Activated CD8-positive, alpha-beta memory T cell treated with anti-CD3 and anti-CD28 coated beads for 1 hour (primary cell): ENCODE measurements at places on chromosomes 3 and 15.
A peak's percentile ranks its signal among the peaks of the same experiment; 100 is the strongest.

- no peak for DNase-seq
Observed at GRCh38 chr3:181458857-181459256, 252.9 kb upstream of the SOX2 start.

DNA sequence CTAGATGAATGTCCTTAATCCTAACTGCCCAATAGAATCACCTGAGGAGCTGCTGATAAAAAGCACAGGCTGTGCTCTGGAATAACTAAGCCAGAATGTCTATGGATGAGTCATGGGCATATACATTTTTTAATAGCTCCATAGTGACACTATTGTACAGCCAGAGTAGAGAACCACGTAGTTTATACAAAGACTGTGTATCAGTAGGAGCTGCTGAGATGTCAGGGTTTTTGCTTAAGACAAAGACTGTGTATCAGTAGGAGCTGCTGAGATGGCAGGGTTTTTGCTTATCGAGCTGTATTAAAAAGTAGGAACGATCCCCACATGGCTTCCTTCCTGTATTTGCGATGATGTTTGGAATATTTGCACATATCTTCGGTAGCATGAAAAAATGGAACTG is 137.4 kb downstream of the SV2B start:
- DNase-seq, result no peak

DNA sequence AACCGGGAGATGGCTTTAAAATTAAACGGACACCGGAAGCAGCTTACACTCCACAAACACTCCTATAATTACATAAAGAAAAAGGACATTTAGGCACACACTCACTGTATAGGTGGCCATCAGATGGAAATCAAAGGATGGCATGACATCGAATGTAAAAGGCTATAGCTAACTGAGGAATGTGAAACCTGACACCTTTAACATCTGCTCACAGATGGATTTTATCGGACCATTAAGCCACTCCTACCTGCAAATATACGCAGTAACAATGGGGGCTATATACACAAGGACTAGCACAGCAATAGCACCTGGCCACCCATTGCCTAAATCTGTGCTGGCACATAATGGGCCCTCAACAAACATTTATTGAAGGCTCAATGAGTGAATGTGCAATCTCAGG is 14.5 kb upstream of the RBSN start:
- no peak for DNase-seq

DNA sequence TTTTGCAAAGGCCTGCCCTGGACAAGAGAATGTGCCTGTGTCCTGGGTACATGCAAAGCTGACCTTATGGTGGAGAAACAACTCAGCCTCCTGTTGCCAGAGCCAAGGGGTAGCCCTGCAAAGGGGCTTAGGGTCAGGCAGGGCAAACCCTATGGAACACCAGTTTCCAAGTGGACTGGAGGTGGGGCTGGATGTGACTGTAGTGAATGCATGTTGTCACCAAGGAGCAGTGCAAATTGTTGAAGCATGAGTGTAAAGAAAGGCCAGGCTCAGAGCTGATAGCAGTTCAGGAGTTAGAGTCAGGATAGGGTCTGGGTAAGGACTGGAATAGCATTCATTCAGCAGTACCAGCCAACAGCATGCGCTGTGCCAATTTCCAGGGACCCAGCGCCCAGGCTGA is 82.9 kb upstream of the PXYLP1 start:
- DNase-seq, result no peak

DNA sequence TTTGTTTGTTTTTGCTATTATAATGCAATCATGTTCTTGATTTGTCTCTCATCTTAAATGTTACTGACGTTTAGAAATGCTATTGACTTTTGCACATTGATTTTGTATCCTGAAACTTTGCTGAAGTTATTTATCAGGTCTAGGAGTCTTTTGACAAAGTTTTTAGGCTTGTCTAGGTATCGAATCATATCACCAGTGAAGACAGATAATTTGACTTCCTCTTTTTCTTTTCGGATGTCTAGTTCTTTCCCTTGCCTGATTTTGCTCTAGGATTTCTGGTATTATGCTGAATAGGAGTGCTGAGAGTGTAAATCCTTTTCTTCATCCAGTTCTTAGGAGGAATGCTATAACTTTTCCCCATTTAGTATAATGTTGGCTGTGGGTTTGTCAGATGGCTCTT is 719.7 kb upstream of the BCHE start:
- no peak for DNase-seq

DNA sequence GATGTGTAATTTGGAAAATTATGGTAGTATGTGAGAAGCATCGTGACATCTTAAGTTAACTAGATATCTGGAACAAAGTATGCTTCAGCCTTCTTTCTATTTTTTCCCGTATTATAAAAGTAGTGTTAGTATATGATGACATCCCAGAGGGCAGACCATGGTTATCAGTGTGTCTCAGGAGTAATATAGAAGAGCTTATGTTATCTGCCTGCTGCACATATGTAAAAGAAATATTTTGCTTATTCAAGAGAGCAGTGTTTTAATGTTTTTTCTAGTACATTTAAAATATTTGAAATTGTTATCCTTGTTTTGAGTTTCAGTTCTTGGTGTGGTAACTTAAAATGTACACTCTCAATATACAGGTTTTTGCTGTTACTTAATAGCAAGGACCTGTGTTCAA is 24.1 kb downstream of the PLCL2 start:
- DNase-seq, result no peak

- no peak for DNase-seq
Observed at GRCh38 chr3:63936925-63937324, 24.7 kb upstream of the SCAANT1 start.

GRCh38 chr3:46480491-46481195 is 15.9 kb upstream of the LTF start:
- no peak for DNase-seq

- no peak for DNase-seq
Observed at GRCh38 chr15:68091743-68092142, 37.6 kb downstream of the PIAS1 start.

DNA sequence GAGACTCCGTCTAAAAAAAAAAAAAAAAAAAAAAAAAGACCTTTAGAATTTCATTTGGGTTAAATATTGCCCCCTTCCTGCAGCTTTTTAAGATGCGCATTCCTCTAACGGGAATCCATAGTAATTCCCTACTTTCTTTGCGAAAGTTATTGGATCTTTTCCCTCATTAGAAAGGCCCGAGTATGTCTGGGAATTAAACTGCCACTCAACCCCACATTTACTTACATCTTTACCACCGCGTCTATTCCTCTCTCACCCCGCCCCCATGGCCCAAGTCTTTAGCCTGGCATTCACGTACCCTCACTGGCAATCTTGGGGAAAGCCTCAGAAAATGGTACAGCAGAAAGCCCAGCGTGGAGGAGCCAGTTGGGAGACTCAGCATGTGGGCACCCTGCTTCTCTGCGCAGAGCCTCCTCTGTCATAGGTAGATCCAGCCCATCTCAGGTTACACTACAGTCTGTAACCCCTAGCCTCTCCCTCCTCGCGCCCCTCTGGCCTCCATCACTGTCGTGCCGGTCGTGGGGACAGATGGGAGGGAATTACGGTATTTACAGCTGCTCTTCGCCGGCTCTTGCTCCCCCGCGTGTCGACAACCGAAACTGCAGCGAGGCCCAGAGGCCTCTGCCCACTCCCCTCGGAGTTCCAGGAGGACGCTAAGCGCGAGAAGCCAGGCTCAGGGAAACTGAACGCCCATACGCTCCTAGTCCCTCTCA is 6.4 kb upstream of the ANKDD1A start:
- DNase-seq, result peak; percentile 41

DNA sequence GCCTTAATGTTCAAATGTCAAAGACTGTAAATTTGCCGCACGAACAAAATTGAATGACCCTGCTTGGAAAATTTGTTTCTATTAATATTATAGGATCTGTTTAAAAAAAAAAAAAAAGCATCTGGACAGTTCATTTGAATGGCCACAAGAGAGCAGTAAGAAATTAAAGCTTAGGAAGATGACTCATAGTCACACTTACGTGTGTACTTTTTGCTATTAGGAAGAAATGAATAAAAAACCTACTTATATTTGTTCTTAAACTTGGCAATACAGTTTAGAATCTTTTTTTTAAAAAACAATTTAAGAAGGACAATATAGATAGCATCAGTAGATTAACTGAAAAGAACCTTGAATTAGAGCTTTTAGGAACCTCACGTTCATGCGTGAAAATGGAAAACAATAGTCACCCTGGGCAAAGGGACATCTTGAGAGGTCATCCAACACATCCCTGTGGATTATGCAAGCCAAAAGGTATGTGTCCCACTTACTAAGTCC is 621.8 kb downstream of the MECOM start:
- DNase-seq, result no peak

GRCh38 chr15:57326196-57326595 is 50.1 kb upstream of the CGNL1 start:
- DNase-seq, result no peak

DNA sequence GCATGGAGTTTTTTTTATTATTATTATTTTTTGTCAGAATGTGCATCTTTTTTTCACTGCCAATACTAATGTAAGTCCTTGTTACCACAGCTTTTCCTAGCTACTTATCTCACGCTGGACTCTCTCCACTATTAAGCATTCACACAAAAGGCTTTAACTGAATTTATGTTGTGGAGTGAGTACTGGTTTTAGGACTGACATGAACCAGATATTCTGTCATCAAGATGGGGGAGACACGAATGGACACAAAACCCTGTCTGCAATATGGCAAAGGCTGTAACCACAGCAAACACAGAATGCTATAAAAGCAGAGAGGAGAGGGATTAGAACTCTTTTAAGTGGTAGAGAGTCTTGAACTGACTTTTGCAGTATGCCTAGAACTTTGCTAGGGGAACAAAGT is 592.2 kb upstream of the TBL1XR1 start:
- no peak for DNase-seq

DNA sequence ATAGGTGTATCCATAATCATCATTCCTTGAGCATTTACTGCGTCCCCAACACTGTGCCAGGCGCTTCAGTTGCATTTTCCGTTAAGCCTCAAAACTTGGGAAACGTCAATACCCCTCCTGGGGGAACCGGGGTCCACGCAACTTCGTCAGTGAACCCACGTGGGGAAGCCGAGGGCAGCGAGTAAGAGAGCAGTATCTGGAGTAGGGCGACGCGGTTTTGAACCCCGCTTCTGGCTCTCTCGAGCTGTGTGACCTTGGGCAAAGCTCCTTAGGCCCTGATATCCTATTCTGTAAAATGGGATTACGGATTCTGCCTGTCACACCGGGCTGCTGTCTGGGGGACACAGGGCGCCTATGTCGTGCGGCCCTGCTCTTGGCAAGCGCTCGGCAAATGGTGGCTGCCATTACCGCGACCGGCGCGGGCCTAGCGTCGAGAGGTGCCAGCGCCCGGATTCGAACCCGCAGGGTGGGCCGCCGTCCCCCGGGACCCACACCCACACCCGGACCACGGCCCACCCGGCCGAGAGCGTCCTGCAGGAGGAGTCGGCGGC is 590 bp downstream of the POLG start:
- no peak for DNase-seq

DNA sequence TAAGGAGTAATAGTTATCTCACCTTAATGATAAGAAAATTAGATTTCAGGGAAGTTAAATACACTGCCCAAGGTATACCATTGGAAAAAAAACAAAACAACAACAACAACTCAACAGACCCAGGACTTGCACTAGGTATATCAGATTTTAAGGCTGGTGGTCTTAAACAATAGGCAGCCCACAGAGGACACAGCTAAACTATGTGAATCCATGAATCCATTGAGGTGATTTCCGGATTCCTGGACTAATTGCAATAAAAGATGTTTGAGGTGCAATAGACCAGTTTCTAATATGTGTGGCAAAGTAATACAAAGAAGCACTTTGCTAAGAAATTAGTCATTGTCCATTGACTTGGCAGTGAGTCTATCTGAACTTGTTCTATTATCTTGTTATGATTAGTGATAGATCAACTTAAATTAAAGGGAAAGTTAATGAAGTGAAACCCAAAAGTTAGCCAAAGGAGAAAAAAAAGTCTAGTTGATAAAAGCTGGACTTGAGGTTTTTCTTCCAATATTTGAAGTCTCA is 60.9 kb upstream of the MAGI1 start:
- no peak for DNase-seq

- no peak for DNase-seq
Observed at GRCh38 chr3:151925419-151925818, 52.0 kb downstream of the SUCNR1 start.

- DNase-seq, result no peak
Observed at GRCh38 chr3:55899887-55900286, 412.8 kb upstream of the WNT5A start.

- DNase-seq, result no peak
Observed at GRCh38 chr3:84100861-84101260, 857.9 kb upstream of the CADM2 start.

- no peak for DNase-seq
Observed at GRCh38 chr15:29123171-29123570, 146.5 kb downstream of the NSMCE3 start.

DNA sequence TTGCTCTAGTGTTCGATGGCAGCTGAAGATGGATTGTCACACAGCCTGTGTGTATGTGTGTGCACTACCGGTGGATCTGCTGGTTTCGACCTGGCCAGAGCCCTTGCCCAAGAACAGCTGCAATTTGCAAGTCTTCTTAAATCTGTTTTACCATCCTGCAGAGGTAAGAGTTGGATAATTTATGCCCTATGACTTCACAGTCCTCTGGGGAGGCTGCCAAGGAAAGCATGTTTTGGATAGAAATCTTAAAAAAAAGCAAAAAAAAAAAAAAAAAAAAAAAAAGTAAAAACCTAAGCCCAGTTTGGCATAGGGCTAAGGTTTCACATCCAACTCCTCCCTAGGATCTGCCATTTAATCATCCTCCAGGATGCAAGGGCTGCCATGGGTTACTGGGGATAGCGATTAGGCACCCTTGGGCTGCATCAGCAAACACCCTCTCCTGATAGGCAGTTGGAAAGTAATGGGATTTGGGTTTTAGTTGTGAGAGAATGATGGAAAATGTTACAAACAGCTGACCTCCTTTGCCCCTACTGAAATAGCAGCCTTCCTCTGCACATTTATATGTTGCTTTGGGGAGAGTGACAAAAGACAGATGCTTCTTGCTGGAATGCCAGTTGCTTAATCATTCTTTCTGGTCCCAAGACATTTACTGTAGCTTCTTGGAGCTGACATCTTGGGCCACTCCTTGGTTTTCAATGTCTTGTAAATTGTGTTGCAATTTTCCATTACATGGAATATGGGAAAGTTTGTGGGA is 35.4 kb downstream of the CD200R1L start:
- no peak for DNase-seq

GRCh38 chr3:183214277-183214612 is 38.8 kb upstream of the B3GNT5 start:
- no peak for DNase-seq
